Stimulated activated CD8-positive, alpha-beta memory T cell treated with anti-CD3 and anti-CD28 coated beads, Interleukin-15, amount 100 ng/mL, for 48 hours (primary cell): ENCODE measurements at places on chromosomes 2 and 18.

DNA sequence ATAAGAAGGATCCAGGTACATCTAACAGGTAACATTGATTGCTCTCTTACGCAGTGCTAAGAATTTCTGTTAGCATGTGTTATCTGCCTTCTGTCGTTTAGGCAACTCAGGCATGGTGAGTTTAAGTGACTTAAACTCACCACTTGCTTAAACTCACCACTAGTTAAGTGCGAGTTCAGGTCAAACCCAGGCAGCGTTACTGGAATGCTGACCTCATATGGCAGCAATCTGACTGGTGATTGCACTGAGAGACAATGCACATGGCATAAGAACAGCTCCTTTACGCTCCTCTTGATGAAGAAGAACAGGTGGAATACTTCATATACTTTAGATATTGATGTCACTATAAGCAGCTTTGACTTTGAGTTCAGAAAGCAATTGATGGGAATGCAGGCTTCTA lies 954.1 kb downstream of the SOCS6 start:
- DNase-seq = no peak

- no peak for DNase-seq
Measured at GRCh38 chr18:58299936-58300335, 255.9 kb downstream of the NEDD4L start.

DNA sequence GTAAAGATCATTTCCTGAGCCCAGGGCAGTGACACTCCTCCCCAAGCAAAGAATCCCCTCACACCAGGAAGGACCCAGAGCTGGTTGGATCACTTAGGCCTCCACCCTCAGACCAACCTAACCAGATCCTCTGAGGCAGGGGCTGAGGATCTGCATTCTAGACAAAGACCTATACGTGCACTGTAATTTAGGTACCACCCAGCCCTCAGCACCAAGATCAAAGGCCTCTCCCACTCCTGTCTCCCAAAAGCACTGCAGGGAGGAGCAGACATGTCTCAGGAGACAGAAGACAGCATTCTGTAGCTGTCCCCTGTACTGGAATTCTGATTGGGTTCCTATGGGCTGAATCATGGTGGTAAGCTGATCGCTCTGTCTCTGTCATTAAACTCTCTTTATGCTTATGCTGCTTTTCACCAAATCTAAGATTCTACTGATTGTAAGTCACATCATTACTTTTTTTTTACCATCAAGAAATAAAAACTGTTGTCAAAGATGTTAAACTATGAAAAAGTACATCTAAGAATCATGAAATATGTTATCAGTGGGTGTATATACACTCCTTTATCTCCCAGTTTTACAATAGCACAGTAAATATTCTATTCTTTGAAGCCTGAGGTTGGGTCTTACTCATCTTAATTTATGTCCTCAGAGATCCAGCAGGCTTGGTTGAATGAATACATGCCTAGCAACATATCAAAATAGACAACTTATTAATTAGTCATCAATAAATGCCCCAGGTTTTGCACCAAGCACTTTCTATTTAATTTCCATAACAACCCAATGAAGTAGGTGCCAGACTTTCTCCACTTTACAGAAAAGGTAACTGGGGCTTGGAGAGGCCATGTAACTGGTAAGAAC lies 28.3 kb downstream of the MCFD2 start:
- DNase-seq = no peak

DNA sequence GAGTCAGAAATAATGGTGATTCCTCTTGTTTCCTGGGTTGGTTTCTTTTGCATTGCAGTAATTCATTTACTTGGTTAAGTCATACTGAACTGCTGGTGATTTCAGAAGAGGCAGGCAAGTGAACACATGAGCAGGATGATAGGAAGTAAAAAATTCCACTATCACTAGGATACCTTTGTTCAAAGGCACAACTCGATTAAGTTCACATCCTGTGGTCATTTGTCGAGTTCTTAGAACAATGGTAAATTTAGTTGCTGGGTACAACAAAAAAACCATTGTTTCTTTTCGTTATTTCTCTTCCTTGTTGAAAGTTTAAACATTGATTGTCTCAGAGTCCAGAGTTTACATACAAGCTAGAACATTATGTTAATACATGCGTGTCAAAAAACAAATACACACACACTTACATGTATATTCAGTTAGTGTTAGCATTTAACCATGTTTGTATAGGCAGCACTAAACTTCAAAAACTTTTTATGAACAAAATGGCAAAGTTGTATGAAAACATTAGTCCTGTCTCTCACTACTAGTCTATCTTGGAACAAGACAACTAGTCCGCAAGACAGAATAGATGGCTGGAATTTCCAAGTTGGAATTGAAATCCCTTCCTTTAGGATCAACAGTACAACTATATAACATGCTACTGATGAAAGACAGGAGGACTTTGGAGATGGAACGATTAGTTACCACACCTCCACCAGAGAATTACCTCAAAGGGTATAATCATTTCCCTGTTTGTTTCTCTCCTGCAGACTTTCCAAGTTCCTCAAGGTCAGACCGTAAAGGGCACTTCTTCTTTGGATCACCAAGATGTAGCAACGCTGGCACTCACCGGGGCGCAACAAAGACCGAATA lies 26.2 kb downstream of the STK39 start:
- DNase-seq = no peak

- DNase-seq = no peak
Measured at GRCh38 chr18:79543861-79544385, 135.7 kb upstream of the CTDP1 start.

GRCh38 chr18:48668466-48669179 lies 129.8 kb downstream of the CTIF start:
- no peak for DNase-seq

- no peak for DNase-seq
Measured at GRCh38 chr2:233845301-233846060, 8.9 kb downstream of the HJURP start.

DNA sequence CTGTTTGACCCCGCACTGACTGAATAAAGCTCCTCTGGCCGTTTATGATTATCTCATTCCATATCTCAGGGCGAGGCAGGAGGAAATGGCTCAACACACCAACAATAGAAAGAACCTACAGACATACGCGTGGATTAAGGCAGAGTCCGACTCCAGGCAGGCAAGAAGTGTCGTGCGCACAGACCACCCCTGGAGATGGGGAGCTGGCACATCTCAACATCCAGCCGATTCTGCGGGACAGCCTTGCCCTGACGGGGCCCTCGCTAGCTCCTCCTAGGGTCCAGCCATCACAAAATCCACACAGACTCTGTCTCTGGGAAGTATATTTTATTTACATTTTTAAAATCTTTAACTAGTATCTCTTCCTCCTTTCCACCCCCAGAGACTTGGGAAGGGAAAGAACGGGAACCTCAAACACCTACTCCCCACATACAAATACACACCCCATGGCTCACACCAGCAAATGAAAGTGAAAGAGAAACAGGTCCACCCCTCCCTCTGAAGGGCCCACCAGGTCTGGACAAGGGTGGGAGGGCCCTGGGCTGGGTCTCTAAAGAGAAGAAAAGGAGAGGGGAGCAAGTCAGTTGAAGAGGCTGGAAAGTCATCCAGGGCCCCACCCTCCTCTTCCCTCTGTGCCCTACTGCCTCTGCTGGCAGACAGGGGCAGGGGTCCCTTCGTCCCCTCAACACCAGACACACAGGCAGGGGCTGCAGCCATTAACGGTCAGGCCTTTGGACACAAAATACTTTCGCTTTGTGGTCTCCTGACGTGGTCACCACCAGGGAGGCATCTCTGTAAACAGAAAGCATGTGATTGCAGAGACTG lies 3.2 kb downstream of the GPBAR1 start:
- no peak for DNase-seq

GRCh38 chr2:200406379-200406778 lies 99.9 kb downstream of the SPATS2L start:
- DNase-seq = no peak
